ENCODE measurements at places on chromosomes 13 and 19. TPM values are rescaled to one million over a fixed set of nuclear protein-coding genes. Genes with fewer than 3 reads are reported as not detected.

DNA sequence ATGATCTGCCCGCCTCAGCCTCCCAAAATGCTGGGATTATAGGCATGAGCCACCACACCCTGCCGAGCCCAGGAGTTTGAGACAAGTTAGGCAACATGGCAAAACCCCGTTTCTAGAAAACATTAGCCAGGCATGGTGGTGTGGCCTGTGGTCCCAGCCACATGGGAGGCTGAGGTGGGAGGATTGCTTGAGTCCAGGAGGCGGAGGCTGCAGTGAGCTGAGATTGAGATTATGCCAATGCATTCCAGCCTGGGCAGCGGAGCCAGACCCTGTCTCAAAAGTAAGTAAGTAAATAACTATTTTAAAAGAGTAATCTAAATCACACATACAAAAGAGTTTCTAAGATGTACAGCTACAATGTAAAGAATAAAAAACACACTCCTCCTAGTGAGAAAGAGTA, 41.9 kb downstream of the SKA3 start:
- DNase-seq = no peak

GRCh38 chr13:67726979-67727378, 496.8 kb upstream of the PCDH9 start:
- peak; percentile 11 for DNase-seq

GRCh38 chr13:41709511-41709910, 251.4 kb downstream of the VWA8 start:
- DNase-seq = no peak

- DNase-seq = no peak
Measured at GRCh38 chr19:48533770-48534169, 18.2 kb upstream of the SULT2B1 start.

DNA sequence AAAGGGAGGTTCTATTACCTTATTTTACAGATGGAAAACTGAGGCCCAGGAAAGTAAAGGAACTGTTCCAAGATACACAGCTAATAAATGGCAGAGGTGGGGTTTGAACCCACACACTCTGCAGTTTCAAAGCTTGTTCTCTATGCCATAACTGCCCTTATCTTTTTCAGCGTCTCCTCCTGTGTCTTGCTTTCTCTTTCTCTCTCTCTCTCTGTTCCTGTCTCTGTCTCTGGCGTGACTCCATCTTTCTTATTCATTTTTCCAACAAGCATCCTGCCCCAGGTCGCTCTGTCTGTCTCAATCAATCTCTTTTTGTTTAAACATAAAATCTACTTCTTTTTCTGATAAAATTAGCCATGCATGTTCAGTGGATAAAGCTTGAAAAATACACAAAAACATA, 3.2 kb upstream of the IFNL4 start:
- no peak for DNase-seq

- DNase-seq = no peak
Measured at GRCh38 chr13:59801107-59801880, 362.4 kb downstream of the DIAPH3 start.

- DNase-seq = no peak
Measured at GRCh38 chr19:12364391-12365235, 870 bp downstream of the ZNF442 start.

DNA sequence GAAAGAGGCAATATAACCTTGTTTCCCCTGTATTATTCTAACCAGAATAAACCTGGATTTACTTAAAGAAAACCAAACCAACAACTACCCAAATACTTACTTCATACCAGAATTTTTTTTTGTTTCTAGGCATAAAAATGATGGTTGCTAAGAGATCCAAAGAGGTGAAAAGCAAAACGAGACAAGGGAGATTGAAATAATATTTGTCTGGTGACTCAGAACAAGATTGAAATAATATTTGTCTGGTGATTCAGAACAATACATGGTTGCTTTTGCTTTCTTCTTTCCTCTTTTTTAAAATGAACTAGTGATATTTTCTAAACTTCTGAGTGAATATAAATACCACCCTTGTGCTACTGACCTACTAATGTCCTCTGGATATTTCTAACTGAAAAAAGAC, 592.9 kb downstream of the KCTD12 start:
- no peak for DNase-seq

DNA sequence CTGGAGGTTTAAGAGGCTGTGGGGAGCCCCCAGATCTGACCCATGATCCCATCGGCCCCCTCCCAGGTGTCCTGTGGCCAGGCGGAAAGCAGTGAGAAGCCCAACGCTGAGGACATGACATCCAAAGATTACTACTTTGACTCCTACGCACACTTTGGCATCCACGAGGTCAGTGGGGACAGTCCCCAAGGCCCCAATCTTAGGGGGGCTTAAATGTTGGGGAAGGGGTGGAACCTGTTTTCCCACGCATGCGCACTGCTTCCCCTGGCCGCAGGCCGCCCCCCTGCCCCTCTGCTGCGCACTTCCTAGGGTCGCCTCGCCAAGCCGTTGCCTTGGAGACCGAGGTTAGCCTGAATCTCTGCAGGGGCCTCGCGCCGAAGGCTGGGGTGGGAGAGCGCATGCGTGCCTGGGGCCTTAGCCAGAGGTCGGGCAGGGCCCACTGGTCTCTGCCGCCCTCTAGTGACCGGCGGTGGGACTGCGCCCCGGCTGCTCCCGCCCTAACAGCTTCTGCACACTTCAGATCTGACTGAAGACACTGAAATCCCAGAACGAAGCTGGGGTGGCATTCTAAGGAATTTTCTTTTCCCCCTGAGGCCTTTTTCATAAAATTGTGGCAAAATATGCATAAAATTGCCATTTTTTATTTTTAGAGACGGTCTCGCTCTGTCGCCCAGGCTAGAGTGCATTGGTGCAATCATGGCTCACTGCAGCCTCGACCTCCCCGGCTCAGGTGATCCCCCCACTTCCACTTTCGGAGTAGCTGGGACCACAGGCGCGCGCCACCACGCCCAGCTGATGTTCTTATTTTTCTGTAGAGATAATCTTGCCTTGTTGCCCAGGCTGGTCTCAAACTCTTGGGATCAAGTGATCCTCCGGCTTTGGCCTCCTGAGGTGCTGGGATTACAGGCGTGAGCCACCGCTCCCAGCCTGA, 3.6 kb downstream of the PRMT1 start:
- DNase-seq = peak; percentile 99

DNA sequence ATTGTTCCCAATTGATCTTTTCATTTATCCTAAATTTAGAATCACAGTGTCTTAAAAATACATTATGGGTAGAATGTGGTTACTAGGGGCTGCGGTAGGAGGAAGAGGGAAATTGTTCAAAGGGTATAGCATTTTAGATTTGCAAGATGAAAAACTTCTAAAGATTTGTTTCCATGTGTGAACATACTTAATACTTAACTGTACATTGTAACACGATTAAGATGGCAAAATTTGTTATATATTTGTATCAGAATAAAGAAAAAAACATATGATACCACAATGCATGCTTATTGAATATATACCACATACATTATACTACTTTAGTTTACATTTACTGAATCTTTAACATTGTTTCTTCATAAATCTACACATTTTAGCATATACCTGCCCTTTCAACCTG, 677.3 kb upstream of the PCDH20 start:
- no peak for DNase-seq

DNA sequence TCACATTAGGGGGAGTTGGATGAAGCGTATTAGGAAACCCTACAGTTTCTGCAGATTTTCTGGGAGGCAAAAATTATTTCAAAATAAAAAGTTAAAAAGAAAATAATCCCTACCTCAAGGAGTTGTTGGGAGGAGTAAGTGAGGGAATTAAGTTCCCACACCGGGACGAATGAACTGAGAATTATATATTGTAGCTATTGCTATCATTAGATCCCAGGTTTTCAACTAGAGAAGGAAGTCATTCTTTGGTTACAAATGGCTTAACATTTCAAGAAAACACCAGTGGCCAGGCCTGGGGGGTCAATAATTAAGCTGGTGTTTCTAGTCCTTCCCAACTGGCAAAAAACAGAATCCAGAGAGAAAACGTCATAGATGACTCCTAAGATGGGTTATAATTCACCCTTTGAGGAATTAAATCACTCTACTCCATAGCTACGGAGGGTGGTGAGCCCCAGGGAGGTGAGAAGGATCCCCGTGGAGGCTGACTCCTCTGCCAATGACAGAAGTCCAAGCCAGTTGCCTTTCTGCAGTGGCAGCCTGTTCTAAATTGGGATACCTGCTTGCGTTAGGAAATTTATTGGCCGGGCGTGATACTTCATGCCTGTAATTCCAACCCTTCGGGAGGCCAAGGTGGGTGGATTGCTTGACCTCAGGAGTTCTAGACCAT, 1.2 kb upstream of the MYDGF start:
- DNase-seq = no peak

DNA sequence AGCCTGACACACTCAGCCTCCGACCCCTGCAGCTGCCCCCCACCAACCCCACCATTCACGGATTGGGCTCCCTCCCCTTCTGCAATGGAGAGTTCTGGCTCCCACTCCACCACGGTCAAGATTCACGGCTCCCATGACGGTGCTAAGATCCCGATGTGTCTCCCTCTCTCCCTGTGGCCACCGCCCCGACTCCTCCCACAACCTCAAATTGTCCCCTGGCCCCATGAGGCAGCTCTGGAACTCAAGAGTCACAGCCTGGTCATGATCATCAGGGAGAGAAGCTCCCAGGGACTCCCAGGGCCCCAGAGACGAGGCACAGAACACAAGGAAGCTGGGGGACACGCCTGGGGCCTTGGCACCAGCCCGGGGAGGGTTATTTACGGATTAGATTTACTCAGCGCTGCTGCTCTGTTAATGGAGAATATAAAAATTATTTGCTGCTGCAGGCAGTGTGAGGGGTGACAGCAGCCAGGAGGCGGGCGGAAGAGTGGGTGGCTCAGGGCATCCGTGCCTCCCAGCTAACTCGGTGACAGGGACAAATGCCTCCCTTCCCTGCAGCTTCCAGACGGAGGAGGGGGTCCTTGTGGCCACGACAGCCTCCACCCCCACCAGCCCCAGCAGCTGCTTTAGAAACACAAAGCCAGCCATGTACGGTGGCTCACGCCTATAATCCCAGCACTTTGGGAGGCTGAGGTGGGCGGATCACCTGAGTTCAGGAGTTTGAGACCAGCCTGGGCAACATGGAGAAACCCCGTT, 184.2 kb downstream of the PTPRS start:
- no peak for DNase-seq

DNA sequence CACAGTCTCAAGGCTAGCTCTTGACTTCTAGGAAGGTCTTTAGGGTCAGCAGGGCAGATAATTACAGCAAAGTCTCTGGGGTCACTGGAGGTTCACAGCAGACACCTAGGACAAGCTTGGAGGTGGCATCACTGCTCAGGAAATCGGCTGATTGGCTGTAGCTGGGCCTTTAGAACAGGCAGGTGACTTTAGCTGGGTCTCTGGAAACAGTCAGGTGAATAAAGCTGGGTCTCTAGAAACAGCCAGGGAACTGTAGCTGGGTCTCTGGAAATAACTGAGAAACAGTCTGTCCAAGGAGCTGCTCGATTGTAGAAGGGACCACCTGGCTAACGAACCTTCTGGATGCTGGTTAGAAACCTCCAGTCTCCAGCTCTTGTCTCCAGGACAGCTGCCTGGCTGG, 10.0 kb downstream of the LAIR1 start:
- no peak for DNase-seq

GRCh38 chr13:30355384-30355699, 48.0 kb upstream of the KATNAL1 start:
- no peak for DNase-seq

DNA sequence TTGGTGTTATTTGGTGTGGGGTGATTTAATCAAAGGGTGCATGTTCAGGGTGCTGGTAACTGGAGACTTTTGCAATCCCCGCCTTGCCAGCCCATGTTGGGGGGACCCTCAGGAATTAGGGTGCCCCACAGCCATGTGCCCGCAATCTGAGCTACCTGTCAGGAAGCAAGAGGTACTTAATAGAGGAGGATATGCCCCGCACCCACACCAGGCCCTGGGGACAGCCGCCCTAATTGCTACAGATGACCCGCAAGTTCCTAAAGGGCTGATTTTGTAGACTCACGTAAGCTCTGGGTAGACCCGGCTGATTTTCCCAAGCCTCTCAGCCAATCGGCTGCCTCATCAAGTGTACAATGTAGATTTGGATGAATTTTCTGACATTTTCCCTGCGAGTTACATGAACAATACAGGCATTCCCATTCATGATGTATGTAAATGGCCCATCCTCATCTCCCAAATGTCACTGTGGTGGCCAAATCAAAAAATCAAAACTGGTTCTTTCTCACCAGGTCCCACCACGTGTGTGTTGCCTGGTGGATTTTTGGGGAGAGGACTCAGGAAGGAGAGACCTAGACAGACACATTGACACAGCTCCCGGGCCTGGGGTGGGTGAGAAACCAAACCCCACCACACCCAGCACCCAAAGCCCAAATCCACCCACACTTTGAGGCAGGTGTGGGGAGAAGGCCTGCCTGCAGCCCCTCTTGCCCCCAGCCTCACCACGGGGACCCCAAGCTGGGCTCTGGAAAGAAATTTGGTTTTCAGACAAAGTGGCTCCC, 119.2 kb upstream of the SPACA7 start:
- DNase-seq = no peak

DNA sequence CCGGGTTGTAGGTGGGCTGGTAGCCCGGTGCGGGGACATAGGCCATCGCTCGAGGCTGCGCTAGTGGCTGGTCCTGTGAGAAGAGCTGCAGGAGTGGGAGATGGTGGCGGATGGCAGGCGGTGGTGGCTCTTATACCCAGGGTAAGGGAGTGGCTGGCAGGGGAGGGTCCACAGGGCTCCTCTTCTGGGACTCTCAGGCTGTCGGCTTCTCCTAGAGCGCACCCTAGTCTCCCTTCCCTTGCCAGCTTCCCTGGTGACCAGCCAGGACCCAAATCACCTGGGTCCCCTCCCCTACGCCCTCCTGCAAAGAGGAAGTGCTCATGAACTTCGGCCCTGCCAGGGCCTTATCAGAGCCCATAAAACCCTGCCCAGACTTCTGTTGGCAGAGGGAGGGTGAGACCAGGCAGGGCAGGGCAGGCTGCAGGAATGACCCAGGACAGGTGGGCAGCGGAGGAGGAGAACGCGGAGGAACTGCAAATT, at the start of gene LGALS4:
LGALS4 (minus strand) TSS at position 105 of the 480 bp plus-strand sequence; CDS start at position 46, 59 bp downstream.
- peak; percentile 99 for DNase-seq

- DNase-seq = no peak
Measured at GRCh38 chr13:46535002-46535401, 18.0 kb upstream of the LRCH1 start.

DNA sequence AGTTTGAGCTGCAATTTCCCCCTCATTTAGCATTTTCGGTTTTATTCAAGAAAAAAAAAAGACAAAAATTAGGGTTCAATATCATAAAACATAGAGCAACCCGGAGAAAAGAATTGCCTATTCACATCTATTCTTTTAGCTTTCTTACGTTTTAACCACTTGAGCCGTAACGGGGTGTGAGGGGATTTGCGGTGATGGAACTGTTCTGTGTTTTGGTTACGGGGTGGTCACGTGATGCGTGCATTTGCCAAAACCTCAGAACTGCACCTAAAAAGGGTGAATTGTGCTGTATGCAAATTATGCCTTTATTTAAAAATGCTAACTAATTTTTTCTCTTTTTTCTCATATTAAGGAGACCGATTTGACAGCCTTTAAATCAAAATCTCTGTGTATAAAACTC, 22.1 kb downstream of the CLEC11A start:
- DNase-seq = no peak

Gene ZNF793
- total RNA-seq = not detected

Gene SPIB
- not detected for total RNA-seq

Gene IL12RB1
- total RNA-seq = not detected

Gene APLP1
- 7.0 TPM for total RNA-seq

Gene CCL25
- total RNA-seq = not detected

Gene CAMSAP3
- 37.0 TPM for total RNA-seq

Gene KISS1R
- not detected for total RNA-seq

All from HT-29 (cell line).